A172 (cell line): ENCODE measurements at places on chromosomes 4 and X. TPM values are rescaled to one million over a fixed set of nuclear protein-coding genes. Genes with fewer than 3 reads are reported as not detected.

The PPBP gene
- not detected in 2 replicates for total RNA-seq

DNA sequence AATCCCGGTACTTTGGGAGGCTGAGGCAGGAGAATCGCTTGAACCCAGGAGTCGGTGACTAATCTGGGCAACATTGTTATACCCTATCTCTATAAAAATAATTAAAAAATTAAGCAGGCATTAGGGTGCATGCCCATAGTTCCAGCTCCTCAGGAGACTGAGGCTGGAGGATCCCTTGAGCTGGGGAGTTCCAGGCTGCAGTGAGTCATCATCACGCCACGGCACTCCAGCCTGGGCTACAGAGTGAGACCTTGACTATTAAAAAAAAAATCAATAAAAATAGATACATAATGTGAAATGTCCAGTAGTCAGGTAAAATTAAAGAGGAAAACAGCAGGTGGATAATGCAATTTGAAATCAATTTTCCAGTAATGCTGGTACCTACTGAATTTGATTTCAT, 14.6 kb downstream of the ADGRL3 start:
- DNase-seq: no peak

DNA sequence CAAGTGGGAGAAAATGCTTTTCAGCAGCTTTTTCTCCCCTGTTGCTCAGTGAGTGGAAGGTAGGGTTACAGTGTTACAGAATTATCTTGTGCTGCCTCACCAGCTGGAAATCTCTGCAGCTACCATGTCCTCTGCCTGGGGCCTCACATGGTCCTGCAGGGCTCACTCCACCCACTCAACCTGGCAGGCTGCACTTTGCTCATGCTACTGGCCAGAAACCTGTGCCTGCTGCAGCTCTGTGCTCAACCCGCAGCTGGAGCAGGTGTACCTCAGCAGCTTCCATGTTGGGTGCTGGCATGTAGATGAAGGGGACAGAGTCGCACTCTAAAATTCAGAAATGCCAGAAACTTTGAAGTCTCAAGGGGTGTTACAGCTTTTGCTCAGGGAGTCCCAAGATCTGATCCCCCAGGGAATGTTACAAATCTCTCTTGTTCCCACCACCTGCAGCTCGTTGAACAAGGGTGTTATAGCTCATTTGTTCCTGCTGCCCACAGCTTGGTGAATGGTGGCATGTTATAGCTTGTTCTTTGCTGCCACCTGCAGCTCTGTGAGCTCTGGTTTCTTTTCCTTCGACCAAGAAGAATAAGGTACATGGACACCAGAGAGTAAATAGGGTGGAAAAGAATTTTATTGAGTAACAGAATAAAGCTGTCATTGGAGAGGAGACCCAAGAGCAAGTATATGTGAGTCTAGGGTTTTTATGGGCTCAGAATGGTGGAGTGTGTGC, 845.8 kb downstream of the TECRL start:
- DNase-seq: no peak

DNA sequence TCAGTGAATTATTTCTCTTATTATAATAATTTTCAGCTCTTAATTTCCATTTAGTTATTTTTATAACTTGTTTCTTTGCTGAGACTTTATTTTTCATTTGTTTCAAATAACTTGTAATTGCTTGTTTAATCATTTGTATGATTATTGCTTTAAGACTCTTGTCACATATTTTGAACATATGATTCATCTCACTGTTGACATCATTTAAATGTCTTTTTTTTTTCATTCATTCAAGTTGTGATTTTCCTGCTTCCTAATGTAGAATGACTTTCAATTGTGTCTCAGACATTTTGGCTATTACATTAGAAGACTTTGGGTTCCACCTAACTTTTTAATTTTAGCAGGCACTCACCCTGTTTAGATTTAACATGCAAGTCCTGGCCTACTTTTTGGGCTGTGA, 234.8 kb upstream of the DIPK2B start:
- DNase-seq: no peak

- DNase-seq: no peak
Measured at GRCh38 chr4:37615720-37616063, 70.5 kb downstream of the RELL1 start.
